ENCODE measurements at places on chromosomes 3 and 15.

DNA sequence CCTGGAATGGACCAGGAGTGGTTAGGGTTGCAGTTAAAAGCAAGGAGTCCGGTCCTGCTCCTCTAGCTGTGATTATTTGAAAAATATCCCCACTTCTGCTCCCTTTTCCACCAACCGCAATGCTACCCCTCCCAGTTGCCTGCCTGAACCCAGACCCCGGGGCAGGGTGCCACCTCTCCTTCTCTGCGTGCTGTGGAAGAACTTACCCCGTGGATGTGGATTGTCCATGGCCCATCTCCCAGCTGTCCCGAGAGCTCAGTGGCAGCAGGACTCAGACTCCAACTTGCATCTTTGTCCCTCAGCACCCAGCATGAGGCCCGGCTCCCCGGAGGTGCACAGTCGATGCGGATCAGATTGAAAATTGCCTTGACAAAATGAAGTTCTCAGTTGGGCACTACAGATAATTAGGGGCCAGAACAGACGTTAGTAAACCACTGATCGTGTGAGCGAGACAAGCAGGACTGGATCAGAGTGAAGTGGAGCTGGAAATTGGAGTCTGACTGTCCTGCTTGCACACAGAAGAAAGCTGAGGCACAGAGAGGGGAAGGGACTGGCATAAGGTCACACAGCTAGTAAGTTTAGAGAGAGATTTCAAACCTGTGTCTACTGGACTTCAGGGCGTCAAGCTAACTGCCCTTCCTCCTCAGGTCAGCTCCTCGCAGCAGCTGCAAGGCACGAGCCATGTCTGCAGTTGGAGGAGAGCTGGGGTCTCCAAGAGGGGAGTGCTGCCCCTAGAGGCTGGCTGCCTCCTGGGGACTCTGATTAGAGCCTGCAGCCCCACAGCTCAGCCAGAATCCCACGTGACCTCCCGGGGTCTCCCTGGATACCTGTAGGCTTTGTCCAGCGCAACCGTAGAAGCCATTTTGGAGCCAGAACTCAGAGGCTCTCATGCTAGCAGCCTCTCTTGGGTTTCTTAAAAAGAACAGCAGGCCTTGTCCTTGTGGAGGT lies 14.7 kb downstream of the SLC6A1 start:
- no peak for DNase-seq

DNA sequence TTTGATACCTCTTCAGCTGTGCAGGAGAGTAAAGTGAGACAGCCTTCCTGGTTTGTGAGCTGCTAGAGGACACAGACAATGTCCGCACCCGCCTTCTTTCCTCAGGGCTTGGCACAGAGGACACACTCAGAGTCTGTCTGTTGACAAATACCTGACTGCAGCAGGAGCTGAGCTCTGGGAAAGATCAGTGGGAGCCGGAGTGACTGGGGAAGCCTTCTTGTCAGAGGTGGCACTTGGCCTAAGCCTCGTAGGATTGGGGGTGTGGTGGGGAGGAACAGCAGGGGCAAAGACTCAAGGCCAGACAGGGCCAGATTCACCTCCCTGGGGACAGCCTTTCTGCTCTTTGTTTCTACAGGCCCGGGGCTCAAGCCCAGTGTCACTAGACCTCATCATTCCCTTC lies 3.3 kb upstream of the IL17RC start:
- no peak for DNase-seq

GRCh38 chr15:52567871-52568600 lies 794 bp downstream of the ARPP19 start:
- DNase-seq = peak; percentile 29

DNA sequence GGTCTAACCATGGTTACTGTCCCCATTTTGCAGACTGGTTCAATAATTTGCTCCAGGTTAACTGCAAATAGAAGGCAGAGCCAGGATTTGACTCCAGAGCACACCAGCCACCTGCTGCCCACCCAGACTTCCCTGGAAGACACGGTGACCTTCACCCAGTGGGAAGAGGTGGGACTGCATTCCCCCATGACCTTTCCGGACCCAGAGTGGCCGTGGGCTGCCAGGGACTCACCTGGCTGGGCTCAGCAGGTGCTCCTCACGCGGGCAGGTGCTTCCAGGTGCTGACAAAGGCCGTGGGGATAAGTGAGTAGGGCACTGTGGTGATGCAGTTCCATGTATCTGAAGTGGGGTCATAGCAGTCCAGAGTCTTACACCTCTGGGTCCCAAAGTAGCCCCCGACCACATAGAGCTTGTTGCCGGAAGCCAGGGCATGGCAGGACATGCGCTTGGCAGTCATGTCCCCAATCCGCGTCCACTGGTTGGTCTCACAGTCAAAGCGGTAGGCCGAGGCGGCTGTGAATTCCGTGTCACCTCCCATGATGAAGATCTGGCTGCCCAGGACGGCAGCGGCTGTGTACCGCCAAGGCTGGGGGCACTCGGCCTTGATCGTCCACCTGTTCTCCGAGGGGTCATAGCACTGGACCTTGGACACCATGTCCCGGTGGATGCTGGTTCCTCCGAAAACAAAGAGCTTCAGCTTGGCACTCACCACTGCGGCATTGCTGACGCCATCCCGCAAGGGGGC lies 26.8 kb downstream of the KLHL25 start:
- no peak for DNase-seq

- no peak for DNase-seq
These were observed 32.9 kb upstream of the TMEM115 start for GRCh38 chr3:50392101-50392715.

- DNase-seq = no peak
These were observed 187.3 kb downstream of the UBE2E2 start for GRCh38 chr3:23390446-23390845.

DNA sequence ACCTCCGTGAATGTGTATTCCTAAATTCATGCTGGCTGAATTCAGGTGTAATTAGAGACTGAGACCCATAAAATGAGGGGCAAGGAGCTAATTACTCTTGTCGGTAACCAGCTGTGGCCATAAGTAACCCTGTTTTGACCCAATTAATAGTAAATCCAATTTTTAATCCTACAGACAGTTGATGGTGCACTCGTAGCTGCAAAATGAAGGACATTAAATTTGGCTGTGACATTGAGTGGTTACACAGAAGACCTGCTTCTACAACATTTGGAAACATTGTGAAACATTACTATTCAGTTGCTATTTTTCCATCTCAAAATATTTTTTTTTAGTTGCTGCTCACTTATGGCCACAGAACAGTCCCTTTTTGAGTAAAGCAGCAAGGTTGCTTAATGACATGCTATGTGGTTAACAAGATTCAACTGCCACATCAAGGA lies 33.0 kb downstream of the MBNL1 start:
- DNase-seq = no peak

- DNase-seq = no peak
These were observed 522.5 kb downstream of the FOXP1 start for GRCh38 chr3:71061037-71061436.
